ENCODE measurements at places on chromosomes 12 and 14.

GRCh38 chr14:38210587-38211216 is 3.0 kb downstream of the SSTR1 start:
- DNase-seq, result no peak

GRCh38 chr12:43550831-43551271 is 1.2 kb downstream of the ADAMTS20 start:
- peak; percentile 1 for DNase-seq

GRCh38 chr12:1744932-1745331 is 54.1 kb downstream of the ADIPOR2 start:
- no peak for DNase-seq

DNA sequence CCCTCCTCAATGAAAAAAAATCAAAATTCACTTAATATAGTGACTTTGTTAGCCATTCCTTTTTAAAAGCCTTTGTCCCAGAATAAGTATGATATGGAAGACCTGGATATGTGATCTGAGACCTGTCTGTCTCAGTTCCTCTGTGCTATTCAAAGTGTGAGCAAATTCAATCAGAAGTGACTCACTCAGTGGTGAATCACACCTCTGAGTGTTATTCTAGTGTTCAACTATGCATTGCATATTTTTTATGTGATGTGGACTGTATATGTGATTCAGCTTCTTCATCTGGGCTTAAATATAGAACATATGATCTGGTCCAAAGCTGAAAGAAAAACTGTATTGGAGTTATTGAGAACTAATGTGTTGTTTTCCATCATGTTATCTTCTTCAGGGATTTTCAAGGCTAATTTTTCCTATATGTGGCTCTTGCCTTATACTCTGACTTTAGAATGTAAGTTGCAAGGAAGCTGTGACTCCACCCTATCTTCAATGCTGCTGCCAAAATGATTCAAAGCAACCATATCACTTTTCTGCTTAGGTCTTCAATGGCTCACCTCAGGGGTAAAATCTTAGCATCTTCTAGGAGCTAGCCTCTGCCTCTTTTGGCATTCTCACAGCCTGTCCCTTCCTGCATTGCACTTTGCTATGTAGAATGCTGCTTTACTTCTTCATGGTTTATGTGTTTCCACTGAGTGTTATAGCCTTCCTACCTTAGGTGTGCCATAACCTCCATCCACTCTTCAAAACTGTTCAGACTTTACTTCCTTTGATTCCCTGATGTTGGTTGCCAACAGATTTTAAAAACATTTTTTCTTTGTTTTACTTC is 169.8 kb downstream of the OTOGL start:
- no peak for DNase-seq

DNA sequence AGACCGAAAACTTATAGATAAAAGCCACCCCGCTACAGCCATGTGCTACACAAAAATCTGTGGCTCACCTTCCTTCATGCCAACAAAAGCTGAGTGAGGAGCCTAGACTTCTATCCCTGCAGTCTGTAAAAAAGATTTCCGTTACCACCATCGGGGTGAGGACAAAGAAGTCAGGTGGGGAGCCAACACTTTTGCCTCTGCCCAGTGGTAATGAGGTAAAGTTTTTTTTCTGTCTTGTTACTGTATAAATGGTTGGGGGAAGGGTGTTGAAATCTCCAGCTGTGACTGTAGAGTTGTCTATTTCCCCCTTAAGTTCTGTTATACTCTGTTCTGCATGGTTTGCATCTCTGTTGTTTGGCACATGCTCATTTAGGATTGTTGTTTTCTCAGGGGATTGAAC is 707.8 kb downstream of the FLRT2 start:
- DNase-seq, result no peak

- no peak for DNase-seq
These were observed 3.0 kb upstream of the RBMS2 start for GRCh38 chr12:56518570-56518969.

DNA sequence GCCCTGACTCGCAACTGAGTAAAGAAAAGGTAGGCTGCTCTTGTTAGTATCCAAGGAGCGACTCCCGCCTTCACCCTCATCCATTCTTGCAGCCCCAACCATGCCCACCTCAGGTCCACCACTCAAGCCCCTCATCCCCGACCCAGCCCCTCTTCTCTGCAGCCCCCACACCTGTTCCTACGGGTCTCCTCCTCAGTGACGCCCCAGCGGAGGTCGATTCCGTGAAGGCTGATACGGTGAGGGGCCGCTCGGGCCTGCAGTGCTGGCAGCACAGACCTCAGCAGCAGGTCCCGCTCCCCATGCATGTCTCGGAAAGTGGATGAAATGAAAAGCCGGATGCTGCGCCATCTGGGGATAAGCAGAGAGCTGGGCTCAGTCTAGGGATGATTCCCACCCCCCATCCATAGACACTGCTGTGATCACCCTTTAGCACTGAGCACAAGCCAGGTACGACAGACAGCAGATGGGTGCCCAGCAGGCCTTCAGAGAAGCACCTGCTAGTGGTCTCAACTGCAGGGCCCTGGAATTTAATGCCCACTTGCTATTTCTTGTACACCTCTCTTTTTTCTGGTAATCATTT is 26.9 kb downstream of the TEP1 start:
- DNase-seq, result no peak

DNA sequence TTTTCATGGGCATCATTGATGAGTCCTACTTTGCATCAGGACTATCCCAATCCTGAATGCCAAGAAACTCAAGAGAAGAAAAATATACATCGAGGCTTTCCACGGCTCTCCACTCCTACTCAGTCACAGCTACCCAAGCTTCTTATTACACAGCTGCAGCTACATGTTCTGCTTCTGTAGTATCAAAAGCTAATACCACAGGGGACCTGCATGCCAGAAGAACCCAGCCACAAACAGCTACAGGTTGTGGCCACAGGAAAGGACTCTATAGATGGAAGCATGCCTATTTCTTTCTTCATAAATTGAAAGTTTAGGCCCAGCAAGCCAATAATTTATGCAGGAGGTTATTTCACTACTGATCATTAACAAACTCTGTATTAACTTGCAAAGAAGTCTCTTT is 209.7 kb upstream of the EGLN3 start:
- DNase-seq, result no peak

- DNase-seq, result no peak
These were observed 53.5 kb upstream of the BEGAIN start for GRCh38 chr14:100640471-100641273.
